ENCODE measurements at places on chromosomes 3 and 15. TPM values are rescaled to one million over a fixed set of nuclear protein-coding genes. Genes with fewer than 3 reads are reported as not detected.

DNA sequence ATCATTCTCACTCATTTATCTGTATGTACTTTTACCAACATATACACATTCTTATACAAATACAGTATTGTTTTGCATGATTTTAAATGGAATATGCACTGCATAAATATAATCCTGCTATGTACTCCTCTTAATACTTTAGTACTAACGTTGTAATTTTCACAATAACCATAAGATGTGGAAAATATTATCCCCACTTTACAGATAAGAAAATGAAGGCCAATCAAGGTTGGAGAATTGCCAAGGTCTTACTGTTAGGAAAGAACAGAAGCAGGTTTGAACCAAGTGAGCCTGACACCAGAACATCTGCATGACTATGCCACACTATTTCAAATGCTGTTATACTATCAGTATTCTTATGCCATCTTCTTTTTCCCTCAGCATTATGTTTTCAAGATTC, 32.9 kb downstream of the BCL2A1 start:
- no peak for DNase-seq

DNA sequence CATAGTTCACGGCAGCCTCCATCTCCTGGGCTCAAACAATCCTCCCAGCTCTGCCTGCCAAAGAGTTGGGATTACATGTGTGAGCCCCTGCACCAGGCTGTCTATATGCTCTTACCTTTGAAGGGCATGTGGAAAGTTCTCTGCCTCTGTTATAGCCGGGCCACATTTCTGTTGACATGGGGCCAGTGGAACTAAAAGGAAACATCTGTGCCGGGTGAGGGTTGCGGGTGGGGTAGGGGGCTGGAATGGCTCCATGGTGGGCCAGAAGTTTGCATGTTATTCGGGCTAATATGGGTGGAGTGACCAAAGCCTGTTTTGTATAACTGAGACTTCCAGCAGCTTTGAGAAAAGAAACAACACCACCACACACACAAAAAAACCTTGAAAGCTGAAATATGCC, 8.3 kb upstream of the CLEC3B start:
- no peak for DNase-seq

- no peak for DNase-seq
Measured at GRCh38 chr3:31448882-31449243, 83.9 kb upstream of the STT3B start.

GRCh38 chr15:67854358-67854757, 14.5 kb upstream of the RNU6-1 start:
- no peak for DNase-seq

DNA sequence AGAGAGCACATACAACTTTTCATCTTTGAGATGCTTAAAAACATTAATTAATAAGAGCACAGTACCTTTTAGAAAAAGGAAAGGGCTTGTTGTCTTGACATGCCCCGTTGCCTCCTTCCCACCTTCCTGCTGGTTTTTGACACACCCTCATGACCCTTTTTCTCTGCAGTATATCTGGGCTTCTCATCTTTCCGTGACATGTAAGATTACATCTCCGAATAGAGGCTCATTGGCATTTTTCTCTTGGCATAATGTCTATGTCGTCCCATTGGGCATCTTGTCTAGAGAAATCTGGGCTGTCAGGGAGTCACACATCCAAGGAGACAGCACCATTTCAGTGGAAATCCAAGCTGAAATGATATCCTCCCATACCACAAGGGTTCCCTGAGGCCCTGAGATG, 64.1 kb downstream of the LRTM1 start:
- no peak for DNase-seq

GRCh38 chr15:34610354-34610753, 26.9 kb upstream of the GOLGA8B start:
- DNase-seq, result no peak

DNA sequence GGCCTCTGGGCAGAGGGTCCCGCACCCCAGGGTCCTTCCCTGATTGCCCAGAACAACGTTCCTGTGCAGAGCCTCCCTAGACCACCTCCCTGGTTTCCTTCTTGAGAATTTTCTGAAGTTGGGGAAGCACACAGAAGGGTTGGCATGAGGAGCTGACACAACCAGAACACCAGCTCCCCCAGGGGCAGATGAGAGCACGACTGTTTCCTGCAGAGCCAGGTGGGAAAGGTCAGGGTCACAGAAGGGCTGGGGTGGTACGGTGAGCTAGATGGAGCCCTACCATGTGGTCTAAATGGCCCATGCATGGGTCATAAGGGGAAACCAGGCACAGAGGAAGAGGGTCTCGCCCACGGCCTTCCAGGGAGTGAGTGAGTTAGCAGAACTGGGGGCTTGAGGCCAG, 10.4 kb downstream of the PPCDC start:
- DNase-seq, result no peak

DNA sequence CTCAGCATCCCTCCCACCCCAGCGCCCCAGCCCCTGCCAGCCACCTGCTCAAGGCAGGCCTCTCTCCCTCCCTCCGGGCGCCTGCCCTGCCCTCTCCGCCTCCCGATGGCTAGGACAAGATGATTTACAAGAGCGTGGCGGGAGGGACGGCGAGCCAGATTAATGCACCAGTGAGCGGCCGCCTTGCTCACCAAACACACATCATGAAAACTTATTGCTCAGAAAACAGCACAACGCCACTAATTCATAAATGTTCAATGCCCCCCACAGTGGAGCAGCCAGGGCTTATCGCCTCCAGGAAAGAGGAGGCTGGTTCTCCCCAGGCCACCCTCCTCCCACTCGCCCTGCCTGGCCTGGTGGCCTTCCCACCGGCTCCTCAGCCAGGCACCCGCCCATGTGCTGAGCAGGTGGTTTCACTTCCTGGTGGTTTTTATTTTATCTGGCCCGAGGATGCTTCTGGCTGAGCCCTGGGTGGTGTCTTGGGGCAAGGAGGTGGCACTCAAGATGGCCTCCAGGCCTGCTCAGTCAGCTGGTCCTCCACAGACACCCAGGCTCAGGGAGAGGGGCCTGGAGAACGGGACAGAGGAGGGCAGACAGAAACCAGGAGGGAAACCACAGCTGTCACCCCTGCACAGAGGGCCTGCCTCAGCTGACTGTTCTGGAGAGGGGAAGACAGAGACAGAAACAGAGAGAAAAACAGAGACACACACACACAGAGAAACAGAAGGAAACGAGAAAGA, 284.9 kb downstream of the UACA start:
- peak; percentile 63 for DNase-seq

GRCh38 chr15:97733373-97733772, 227.1 kb upstream of the ARRDC4 start:
- no peak for DNase-seq

The SLC24A5 gene
- 0.29 TPM for total RNA-seq

The AMOTL2 gene
- 66.9 TPM for total RNA-seq

The CCR3 gene
- total RNA-seq, result not detected

The C3orf49 gene
- total RNA-seq, result not detected

The KNG1 gene
- not detected for total RNA-seq

The ADGRG7 gene
- total RNA-seq, result 0.21 TPM

The TTLL13 gene
- total RNA-seq, result not detected
